Fibroblast of skin of right biceps (primary cell): ENCODE measurements at places on chromosomes 3 and 15.

DNA sequence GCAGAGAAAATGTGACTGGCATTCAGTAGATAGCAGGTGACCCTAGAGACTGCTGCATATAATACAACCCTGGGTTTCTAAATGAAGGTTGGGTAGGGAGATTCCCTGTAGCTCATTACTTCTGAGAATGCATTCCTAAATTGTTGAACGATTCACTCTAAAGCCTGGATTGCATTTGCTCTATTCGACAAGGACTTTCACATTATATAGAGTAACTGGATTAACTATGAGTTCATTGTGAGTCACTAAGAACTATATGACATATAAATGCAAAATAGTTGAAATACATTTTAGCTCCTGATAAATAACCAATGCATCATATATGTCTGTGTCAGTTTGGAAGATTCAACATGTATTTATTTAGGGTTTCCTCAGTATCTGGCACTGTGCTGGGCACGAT lies 294.7 kb upstream of the CCDC54 start:
- peak; percentile 71 for DNase-seq

DNA sequence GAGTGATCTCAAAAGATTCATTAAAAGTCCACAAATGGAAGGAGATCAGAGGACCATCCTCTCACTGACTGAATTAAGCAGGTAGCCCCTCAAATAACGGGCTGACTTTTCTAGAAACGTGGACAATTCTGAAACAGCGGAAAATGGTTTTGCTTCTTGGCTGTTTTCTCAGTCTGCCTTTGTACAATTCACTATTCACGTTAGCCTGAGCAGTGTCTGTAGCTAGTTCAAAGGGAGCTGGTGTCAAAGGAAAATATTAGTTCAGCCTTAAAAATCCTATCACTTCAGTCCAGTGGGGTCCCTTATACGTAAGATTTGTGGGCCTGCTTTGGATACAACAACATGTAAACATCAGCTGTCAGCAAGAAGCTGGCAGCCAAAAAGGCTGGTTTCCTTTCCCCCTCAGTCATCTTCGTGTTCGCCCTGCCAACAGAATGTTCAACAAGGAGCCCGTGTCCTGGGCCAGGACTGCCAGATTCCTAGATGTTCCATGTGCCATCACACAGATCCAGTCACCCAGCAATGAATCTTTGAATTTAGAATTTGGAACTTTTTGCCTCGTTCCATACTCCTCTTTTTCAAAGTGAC lies 19.3 kb downstream of the LMCD1 start:
- DNase-seq, result no peak

DNA sequence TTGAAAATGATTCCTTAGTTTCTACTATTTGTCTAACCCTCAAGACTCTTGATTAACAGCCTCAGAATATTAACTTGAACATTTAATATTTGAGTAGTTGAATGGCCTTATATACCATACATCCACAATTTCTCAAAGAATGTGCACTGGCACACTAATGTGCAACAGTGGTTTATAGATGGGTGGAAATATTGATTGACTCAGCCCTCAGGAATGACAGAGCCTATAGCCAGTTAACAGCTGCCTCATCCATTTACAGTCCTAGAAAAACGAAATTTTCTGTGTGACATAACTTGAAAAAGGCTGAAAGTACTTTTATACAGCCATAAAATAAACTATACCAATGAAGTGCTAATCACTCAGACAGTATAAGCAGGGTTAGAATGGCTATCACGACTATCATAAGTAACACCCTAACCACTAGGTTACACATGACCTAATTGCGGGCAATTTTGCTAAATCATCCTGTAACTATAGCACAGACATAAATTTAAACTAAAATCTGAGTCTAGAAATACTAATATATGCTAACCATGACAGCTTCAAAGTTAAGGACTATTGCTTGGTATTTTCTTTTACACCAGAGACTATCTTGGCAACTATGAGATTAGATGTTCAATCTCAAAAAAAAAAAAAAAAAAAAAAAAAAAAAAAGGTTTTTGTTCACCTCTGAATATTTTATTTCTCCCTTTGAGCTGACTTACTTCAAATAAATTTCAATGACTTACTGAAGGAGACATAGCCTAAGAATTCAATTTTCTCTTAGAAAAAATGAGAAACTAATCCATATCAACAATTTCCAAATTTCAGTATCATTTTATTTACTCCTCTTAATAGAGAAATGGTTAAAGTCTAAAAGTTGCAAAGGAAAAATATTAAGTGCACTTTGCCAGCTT lies 9.3 kb downstream of the SECISBP2L start:
- peak; percentile 82 for DNase-seq

GRCh38 chr3:54067055-54067698 lies 55.2 kb upstream of the CACNA2D3 start:
- DNase-seq, result no peak

GRCh38 chr3:127072221-127072771 lies 89.4 kb downstream of the PLXNA1 start:
- no peak for DNase-seq

DNA sequence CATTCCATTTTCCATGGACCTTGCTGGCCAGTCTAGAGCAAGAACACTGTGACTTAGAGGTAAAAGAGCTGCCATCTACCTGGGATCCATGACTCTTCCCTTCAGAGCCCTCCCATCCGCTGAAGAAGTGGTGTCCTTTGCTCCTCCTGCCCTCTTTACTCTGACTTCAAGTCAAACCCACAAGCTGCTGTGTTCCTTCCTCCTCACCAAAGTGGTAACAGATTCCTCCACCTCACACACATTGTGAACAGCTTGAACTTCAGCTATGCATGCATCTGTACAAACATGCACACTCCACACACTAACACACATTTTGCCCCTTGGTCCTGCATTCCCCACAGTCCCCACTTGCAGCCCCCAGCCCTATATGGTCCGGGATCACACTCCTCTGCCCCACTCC lies 990 bp downstream of the IQCF5 start:
- DNase-seq, result no peak

DNA sequence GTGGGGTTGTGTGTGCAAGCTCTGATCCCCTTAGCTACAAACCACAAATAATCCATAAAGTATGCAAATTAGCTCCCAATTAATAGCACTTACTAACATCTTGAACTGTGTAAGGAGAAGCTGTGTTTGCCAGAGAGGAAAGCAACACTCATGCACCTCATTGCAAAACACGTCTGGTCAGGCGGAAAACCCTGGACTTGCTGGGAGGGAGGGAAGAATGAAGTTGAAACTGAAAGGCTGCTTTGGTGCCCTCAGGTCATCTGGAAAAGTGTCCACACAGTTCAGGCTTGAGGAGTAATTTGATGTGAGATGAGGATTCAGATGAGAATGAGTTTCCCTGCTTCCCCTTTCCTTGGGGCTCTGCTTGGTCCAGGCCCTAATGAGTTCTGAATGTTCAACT lies 185.5 kb upstream of the ANKRD28 start:
- DNase-seq, result no peak

DNA sequence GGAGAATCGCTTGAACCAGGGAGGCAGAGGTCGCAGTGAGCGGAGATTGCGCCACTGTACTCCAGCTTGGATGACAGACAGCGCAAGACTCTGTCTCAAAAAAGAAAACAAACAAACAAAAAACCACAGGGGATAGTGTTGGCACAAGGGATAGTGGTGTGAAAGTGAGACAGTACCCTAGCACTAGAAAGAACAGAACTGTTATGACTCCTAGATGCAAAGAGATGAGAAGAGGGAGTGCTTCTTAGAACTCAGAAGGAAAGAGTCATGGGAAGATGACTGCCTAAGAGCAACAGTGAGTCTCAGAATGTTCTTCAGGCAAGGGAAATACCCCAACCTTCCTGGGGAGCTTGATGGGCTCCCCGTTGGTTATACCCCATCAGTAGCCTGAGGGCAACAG lies 17.8 kb upstream of the ZNF770 start:
- DNase-seq, result no peak

DNA sequence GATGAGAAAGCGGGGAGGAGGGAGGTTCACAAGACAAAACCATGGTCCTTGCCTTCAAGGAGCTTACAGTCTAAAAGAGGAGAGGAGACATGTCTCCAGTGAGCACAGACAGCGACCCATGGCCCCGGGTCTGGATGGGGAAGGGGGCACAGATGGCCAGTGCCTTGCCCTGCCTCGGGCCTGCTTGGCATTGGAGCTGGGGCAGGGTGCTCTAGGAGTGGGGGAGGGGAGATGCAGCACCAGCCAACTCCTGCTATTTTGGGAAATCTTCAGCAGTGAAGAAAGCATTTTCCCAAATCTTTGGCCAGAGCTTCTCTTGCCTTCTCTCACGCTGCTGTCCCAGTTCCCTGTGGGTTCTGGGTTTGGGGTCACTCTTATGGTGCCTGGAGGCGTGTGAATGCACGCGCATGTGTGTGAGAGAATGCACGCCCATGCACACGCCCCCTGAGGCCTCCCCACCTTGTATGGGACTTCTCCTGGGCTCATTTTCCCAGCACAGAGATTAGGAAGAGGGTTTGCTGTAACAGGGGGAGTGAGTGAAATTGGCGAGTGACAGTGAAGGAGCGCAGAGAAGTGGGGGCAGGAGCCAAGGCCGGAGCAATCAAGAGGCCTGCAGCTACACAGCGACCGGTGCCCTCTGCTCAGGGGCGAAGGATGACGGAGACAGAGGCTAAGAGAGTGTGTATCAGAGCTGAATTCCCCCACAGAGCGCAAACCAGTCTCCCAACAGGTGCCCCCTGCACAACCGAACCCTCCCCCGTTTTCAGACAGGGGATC lies 71.5 kb downstream of the SEMA5B start:
- no peak for DNase-seq

DNA sequence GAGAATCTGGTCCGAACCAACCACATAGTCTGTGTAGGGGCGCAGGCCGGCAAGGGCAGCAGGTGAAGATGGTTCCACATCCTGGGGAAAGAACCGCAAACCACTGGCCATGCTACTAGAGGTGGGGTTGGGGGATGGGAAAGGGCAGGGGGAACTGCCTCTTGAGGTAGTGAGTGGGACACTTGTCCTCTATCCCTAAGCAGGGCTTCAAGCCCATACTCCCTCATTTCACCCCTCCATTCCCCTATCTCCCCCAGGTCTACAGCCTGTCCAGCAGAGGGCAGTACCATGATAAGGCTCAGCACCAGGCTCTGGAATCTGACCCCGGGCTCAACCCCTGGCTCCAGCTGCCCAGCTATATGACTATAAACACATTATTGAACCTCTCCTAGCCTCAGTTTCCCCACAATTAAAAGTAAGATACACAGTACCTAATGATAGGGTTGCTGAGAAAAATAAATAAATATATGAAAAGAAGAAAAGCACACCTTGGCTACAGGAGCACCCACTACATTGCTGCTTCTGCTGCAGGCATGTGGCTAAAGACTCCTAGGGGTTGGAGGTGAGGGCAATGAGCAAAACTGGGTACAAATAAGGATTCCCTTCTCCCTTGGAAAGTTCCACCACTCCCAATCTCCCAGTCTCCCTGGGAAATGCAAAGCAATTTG lies 6.3 kb downstream of the GORASP1 start:
- DNase-seq, result peak; percentile 31

GRCh38 chr15:73602446-73602843 lies 30.7 kb downstream of the NPTN start:
- no peak for DNase-seq

DNA sequence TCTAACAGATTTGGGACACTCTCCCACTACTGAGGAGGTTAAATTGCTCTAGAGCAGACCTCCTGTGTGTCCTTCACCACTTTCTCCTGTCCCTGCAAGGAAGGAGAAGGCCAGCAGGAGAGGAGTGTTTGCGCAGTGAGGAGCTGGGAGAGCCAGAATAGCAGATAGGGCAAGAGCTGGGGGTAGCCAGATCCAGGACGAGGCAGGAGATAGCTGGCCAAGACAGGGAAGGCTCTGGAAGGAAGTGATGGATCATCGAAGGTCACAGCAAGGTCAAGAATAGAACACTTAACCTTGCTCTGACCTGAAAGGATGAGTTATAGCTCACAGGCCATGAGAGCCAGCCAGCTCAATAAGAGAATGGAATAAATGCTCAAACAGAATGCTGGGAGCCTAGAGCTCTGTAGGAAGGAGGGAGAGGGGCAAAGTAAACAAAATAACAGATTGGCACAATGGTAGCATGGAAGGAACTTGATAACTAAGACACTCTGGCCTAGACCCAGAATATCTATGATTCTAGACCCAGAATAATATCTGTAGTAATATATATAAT lies 37.5 kb upstream of the FSIP1 start:
- no peak for DNase-seq

- DNase-seq, result no peak
Observed at GRCh38 chr15:92584105-92584504, 71.5 kb downstream of the FAM174B start.

GRCh38 chr3:118181274-118181673 lies 853.4 kb downstream of the IGSF11 start:
- no peak for DNase-seq

- DNase-seq, result peak; percentile 24
Observed at GRCh38 chr15:52054381-52054780, 35.4 kb downstream of the MAPK6 start.

GRCh38 chr15:90782442-90782841 lies 65.3 kb downstream of the BLM start:
- no peak for DNase-seq

GRCh38 chr15:44084171-44084570 lies 110.9 kb downstream of the FRMD5 start:
- peak; percentile 37 for DNase-seq

DNA sequence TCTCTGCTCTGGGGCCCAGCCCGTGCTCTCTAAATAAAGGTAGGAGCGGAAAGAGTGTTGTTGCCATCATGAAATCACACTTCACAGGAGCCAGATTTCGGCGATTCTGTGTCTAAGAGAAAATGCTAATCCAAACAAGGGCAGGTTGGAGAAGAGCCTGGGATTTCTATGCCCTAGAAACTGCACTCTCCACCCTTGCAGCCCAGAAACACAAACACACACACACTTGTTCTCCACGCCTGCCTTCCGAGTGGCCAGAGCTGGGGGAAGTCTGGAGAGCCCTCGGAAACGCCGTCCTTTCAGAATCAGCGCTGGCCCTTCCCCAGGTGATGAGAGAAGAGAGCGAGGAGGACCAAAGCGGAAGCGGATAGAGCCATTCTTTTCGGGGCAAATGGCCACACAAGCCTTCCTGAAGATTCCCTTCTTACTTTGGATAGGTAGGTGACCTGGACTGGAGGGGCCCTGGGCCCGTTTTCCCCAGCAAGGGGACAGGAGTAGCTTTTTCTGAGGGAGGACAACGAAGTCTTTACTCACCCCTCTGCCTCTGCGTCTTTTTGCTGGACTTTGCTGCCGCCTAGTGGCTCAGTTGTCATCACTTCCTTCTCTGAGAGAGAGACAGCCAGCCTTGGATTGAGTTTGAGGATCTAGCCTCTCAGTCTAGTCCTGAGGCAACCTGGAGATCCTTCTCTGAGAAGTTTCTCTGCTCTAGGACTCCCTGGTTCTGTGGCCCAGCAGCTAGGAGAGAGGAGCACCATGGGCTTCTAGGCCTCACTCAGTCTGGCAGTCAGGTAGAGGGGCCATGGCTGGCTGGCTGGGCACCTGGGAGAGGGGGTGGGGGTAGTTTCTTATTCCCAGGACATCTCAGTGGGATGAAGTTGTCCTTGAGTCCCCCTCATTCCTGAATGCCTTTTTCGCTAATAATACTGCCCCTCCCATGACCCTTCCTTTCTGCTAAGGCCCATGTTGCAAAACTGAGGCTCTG lies 37.7 kb downstream of the SENP8 start:
- DNase-seq, result peak; percentile 74

DNA sequence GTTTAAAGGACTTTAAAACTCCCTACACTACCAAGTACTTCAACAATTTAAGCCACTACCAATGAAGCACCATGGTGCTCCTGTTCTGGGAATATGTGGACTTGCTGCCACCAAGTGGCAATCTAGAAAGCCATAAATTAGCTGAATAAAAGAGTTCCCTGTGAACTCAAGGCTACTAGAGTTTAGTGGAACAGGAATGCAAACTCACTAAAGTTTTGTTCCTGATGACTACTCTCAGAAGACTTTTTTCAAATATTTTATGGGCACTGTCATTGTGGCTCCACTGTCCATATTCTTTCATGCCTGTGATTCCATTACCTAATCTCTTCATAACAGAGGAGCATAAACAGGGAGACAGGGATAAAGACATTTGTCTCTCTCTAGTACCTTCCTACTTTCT lies 63.9 kb downstream of the TMCC1 start:
- peak; percentile 93 for DNase-seq
